ENCODE measurements at places on chromosomes 3 and 15. TPM values are rescaled to one million over a fixed set of nuclear protein-coding genes. Genes with fewer than 3 reads are reported as not detected.
A peak's percentile ranks its signal among the peaks of the same experiment; 100 is the strongest.

GRCh38 chr3:194866236-194866635 is 180.6 kb downstream of the FAM43A start:
- DNase-seq = no peak

- no peak for DNase-seq
Observed at GRCh38 chr3:190178779-190179178, 58.1 kb upstream of the P3H2 start.

DNA sequence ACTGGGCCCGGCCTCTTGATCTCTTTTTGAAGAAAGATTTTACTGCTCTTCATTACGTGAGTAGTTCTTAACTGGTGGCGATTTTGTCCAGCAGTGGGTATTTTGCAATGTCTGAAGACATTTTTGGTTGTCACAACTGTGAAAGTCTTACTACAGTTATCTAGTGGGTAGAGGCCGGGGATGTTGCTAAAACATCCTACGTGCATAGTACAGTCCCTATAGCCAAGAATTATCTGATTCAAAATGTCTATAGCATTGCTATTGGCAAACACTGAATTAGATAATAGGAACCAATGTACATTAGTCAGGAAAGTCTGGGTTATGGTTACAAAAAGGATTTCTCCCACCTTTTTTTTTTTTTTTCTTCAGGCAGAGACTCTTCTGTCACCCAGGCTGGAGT is 38.1 kb downstream of the FOXL2 start:
- DNase-seq = no peak

GRCh38 chr15:64623347-64623996 is 151.9 kb downstream of the RBPMS2 start:
- no peak for DNase-seq

- DNase-seq = no peak
Observed at GRCh38 chr3:125591116-125591760, 4.1 kb downstream of the OSBPL11 start.

DNA sequence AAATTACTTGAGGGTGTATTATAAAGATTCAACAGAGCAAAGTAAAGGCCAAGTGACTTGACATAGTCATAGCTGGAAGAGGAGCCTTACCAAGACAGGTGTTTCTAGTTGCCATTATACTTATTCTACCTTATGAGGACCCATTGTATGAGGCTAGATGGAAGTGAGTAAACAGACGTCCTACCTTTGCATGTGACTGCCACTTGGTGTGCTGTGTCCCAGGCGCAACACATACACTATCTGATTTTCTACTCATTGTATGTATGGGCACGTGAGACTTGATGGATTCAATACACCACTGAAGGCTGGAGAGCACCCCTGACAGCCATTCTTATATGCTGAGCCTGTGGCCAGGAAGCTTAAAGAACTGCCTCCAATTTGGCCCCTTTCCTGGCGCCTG is 40.5 kb downstream of the BOC start:
- no peak for DNase-seq

DNA sequence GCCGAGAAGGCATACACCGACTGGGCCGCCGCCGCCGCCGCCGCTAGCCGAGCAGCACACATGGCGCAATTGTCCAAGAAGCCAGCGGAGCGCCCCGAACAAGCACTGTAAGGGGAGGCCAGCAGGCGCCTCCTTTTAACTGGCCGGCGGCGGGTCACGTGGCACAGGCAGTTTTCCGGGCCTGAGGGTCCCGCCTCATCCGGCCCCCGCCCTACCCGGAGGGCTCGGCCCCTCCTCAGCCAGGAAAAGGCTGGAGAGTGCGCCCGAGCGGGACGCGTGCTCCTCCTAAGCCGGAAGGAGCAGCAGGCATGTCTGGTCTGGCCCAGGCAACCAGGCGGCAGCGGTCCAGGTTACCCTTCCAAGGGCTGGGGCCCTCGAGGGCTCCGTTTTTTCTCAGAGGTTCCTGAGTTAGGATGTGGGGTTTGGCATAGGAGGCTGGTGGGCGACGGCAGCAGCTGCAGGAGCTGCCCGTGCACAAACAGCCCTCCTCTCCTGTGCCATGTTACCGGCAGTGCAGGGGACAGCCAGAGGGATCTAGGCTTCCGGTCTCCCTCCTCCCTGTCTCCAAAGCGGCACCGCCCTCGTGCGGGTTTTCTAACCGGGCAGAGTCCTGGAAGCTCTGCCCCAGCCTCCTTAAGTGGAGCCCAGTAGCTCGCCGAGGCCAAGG is at the start of gene GPX1:
Gene GPX1 (minus strand): TSS at position 137 of the 667 bp plus-strand sequence. CDS start 75 bp downstream, at position 62.
- DNase-seq = peak; percentile 95

DNA sequence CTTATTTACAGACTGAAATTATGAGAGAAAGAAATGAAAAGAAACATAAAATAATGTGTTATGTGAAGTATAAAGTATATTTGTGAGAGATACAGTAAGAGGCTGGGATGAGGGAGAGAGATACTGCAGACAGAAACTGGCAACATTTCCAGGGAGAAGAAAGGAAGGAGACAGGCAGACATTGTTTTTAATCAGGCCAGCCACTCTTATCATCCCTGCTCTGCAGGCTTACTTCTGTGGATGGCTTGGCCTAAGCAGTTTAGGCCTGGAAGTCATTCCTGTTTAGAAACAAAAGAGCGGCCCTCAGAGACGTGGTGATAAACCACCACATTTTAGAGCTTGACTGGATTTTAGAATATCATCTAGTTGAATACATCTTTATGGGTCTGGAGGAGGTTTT is 12.4 kb downstream of the PCCB start:
- no peak for DNase-seq

DNA sequence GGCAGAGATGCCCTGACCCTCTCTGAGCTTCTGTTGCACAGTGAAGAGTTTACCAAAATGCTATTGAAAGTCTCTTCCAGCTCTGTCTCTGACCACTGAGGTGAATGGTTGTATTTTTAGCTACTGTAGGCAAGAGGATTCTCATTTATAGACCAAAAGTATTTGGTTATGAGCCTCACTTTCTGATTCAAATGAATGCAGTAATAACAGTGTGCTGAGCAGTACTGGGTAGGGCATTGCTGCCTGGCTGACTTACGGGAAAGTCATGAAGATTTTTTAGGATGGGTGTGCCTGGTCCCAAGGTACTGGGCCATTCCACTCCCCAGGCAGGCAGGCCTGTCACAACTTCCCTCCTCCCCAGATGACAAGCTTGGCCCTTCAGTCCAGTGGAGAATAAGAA is 15.5 kb downstream of the PLA1A start:
- no peak for DNase-seq

DNA sequence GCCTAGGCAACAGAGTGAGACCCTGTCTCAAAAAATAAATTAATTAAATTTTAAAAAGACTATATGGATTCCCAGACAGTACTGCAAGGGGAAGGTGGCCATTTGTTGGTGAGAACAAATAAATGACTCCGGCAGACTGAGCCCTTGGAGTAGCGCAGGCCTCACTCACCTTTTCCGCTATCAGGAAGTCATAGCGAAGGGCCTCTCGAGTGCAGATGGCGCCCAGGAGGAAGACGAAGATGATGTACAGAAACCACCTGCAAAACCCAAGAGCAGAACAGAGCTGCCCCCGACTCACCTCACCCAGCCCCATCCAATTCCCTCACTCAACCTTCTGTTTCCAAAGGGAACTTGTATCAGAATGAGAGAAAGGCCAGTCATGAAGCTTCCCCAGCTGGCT is 62.8 kb upstream of the HEG1 start:
- DNase-seq = no peak

- DNase-seq = no peak
Observed at GRCh38 chr3:121707531-121708273, 41.8 kb downstream of the GOLGB1 start.

The NRG4 gene
- total RNA-seq = not detected

The ISLR gene
- 170 TPM for total RNA-seq

DNA sequence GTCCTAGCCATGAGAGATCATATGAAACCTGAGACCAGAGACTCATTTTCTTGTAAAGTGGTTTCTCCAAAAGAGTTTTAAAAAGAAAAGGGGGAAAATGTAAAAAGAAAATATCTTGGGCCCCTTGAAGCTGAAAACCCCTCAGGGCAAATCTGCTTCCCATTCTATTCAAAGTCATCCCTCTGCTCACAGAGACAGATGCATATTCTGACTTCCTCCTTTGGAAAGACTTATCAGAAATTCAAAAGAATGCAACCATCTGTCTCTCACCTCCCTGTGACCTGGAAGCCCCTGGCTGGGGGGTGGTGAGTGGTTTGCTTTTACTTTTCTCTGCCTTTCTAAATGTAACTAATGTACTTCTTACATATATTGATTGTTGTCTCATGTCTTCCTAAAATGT is 1154.8 kb downstream of the NSUN3 start:
- DNase-seq = no peak

GRCh38 chr15:57570994-57571393 is 20.7 kb upstream of the MYZAP start:
- DNase-seq = no peak

DNA sequence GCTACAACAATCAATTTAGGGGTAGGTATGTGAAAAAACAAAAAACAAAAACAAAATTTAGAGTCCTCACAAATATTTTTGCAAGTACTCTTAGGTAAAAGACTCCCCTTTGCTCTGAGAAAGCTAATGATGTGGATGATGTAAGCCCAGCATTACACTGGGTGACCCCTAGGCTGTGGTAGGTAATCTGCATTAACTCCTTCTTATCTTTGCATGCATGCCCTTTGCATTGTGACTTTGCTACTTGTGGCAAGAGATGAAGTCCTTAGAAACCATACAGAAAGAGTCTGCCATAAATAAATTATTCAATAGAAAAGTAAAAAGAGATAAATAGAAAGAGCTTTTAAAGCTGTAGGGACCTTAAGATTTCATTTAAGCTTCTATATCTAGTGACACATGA is 159.7 kb upstream of the MBNL1 start:
- DNase-seq = no peak

- DNase-seq = peak; percentile 57
Observed at GRCh38 chr15:96360581-96361308, 30.2 kb downstream of the NR2F2 start.
